ENCODE measurements at places on chromosomes 12 and 14.

- DNase-seq, result no peak
- no peak overlapping the region for H3K27ac ChIP-seq
- peaks cover 58% of the 10 kb centered on the region for H3K27me3 ChIP-seq
- H3K4me3 ChIP-seq, result no peak overlapping the region
Observed at GRCh38 chr14:103282932-103283331, 51.1 kb upstream of the EIF5 start.

GRCh38 chr14:90644882-90645281 lies 171.3 kb downstream of the TTC7B start:
- DNase-seq, result no peak
- H3K36me3 ChIP-seq, result peaks cover 3% of the 10 kb centered on the region
- H3K4me3 ChIP-seq, result no peak overlapping the region
- H3K27me3 ChIP-seq, result peaks cover 13% of the 10 kb centered on the region
- no peak overlapping the region for H3K27ac ChIP-seq

DNA sequence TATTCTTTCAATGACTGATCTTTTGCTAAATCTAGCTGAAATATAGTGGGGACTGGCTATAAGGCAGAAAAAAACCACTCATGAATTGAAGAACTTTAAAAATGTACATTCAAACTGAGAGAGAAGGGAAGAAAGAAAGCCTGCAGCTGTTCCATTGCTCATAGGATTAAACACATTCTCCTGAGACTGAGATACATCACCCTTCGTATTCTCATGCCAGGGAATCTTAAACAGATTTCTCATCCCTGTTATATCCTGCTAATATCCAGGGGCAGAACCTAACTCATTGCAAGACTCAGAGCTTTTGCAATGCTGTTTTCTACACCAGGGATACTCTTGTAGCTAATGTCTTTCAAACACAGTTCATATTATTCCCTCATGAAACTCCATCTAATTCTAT lies 67.2 kb upstream of the ACSS3 start:
- H3K4me3 ChIP-seq, result no peak overlapping the region
- no peaks in the 10 kb centered on the region for H3K36me3 ChIP-seq
- H3K27ac ChIP-seq, result no peak overlapping the region
- no peaks in the 10 kb centered on the region for H3K27me3 ChIP-seq
- DNase-seq, result no peak

GRCh38 chr12:116916714-116917114 lies 6.0 kb downstream of the FBXW8 start:
- no peaks in the 10 kb centered on the region for H3K27me3 ChIP-seq
- peak overlapping the region; percentile 37 for H3K4me3 ChIP-seq
- DNase-seq, result peak; percentile 50

GRCh38 chr12:97685360-97685759 lies 222.8 kb downstream of the RMST start:
- H3K27ac ChIP-seq, result no peak overlapping the region
- no peak overlapping the region for H3K4me3 ChIP-seq
- DNase-seq, result no peak
- H3K36me3 ChIP-seq, result no peaks in the 10 kb centered on the region

GRCh38 chr12:118827606-118828005 lies 153.7 kb upstream of the SRRM4 start:
- DNase-seq, result no peak
- peaks cover 3% of the 10 kb centered on the region for H3K36me3 ChIP-seq
- no peak overlapping the region for H3K4me3 ChIP-seq
- H3K4me1 ChIP-seq, result no peaks in the 10 kb centered on the region

DNA sequence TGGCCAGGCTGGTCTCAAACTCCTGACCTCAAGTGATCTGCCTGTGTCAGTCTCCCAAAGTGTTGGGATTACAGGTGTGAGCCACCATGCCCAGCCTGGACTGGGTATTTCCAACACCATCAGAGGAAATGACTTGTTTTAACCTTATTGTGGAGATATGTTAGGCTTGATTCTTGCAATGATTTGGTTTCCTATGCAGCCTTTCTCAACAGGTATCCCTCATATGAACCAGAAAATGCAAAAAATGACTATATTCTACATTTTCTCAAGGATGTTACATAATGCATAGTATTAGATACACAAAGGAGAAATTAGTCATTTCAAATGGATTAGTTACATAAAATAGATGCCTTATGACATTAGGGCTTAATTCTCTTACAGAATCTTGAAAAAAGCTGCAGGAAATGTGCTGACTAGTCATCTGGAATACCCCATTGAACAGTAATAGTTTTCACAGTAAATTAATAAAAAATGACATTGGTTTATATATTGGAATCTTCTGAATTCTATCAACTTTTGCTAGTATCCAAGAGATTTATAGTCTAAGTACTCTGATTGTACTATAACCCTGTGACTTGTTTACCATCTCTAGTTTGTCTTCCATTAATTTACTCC lies 132.6 kb downstream of the INSM2 start:
- no peak for DNase-seq
- no peaks in the 10 kb centered on the region for H3K4me1 ChIP-seq
- no peak overlapping the region for H3K4me3 ChIP-seq

DNA sequence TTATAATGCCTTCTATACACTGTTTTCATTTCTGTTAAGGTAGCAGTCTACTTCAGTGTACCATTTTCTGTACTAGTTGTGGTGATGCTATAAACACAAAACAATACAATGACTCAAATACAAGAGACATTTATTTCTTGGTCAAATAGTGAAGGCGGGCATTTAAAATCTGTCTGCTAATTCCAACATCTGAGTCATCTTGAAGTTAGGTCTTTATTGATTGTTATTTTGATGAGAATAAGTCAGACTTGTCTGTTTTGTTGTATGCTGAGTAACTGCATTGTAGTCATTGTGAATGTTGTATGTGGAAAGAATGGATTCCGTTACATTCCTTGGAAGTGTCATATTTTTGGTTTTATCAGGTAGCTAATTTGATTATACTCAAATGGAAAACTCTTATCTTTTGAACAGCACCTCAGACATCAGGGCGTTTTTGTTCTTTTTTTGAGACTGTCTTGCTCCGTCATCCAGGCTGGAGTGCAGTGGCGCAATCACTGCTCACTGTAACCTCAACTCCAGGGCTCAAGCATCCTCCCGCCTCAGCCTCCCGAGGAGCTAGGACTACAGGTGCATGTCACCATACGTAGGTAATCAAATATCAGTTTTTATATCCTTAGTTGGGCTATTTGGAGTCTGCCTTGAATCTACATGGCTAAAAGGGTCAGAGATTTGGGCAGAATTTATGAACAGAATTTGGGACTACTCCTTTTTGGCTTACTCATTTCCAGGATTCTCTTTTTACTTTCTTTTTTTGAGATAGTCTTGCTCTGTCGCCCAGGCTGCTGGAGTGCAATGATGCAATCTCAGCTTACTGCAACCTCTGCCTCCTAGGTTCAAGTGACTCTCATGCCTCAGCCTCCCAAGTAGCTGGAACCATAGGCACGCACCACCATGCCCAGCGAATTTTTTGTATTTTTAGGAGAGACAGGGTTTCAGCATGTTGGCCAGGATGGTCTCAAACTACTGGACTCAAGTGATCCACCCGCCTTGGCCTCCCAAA lies 56.8 kb downstream of the PAPLN start:
- no peaks in the 10 kb centered on the region for H3K27me3 ChIP-seq
- no peak overlapping the region for H3K27ac ChIP-seq
- peaks cover 36% of the 10 kb centered on the region for H3K36me3 ChIP-seq
- H3K4me1 ChIP-seq, result no peaks in the 10 kb centered on the region
- H3K4me3 ChIP-seq, result no peak overlapping the region

DNA sequence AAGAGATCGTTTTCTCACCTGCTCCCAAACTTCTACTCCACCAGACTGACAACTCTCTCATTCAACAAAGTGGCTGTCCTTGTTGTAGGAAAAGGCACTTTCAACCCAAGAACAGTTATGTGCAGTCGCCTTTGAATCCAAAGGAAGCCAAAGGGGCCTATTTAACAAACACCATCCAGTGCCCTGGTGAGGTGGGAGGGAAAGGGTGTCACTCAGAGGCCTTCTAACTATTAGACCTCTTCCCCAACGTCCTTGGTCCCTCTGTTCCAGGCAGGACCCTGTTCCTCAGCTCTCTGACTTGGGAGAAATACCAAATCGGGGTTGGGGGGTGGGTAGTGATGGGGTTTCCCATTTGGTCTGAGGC lies 3.2 kb downstream of the SIX4 start:
- peaks cover 19% of the 10 kb centered on the region for H3K4me1 ChIP-seq
- H3K36me3 ChIP-seq, result no peaks in the 10 kb centered on the region
- peaks cover 78% of the 10 kb centered on the region for H3K27me3 ChIP-seq
- peak overlapping the region; percentile 81 for H3K4me3 ChIP-seq
- no peak for DNase-seq
- H3K27ac ChIP-seq, result no peak overlapping the region

DNA sequence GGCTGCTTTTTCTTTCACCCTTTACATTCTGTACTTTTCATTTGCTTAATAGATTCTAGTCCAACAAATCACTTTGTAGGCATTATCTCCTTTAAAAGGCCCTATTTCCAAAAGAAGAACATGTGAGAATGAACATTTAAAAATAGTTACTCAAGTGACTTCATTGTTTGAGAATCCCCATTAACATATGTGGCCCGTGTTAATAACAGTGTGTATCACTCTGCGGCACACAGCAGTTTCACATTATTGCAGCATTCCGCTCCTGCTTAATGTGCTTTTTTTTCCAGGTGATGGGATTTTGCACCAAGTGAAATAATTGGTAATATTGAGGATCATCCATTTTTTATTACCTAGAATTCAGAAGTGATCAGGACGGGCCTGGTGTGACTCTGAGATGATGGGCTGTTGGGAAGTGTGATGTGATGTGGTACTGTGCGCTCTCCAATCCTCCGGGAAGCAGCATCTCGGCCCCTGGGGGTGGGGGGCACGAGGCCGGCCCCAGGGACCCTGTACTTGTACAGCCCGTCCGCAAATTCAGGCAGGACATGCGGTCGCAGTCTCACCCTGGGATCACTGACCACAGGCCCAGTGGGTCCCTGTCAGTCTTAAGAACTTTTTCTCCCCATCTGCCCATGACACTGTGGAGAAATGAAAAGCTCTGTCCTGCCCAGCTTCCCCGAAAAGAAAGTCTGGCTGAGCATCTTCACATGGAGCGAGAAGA lies 32.9 kb downstream of the SLC15A4 start:
- no peak overlapping the region for H3K4me3 ChIP-seq
- H3K36me3 ChIP-seq, result peaks cover 34% of the 10 kb centered on the region
- no peak for DNase-seq
- H3K27me3 ChIP-seq, result no peaks in the 10 kb centered on the region

GRCh38 chr12:106033161-106033675 lies 105.5 kb downstream of the NUAK1 start:
- DNase-seq, result no peak
- no peaks in the 10 kb centered on the region for H3K36me3 ChIP-seq
- H3K4me3 ChIP-seq, result no peak overlapping the region
- H3K27me3 ChIP-seq, result peaks cover 12% of the 10 kb centered on the region
- H3K4me1 ChIP-seq, result no peaks in the 10 kb centered on the region
- H3K27ac ChIP-seq, result no peak overlapping the region

- peaks cover 66% of the 10 kb centered on the region for H3K4me1 ChIP-seq
- no peak for DNase-seq
- no peaks in the 10 kb centered on the region for H3K27me3 ChIP-seq
- H3K36me3 ChIP-seq, result peaks cover 25% of the 10 kb centered on the region
- H3K27ac ChIP-seq, result peak overlapping the region; percentile 100
Observed at GRCh38 chr12:91874086-91874865, 271.4 kb downstream of the BTG1 start.

DNA sequence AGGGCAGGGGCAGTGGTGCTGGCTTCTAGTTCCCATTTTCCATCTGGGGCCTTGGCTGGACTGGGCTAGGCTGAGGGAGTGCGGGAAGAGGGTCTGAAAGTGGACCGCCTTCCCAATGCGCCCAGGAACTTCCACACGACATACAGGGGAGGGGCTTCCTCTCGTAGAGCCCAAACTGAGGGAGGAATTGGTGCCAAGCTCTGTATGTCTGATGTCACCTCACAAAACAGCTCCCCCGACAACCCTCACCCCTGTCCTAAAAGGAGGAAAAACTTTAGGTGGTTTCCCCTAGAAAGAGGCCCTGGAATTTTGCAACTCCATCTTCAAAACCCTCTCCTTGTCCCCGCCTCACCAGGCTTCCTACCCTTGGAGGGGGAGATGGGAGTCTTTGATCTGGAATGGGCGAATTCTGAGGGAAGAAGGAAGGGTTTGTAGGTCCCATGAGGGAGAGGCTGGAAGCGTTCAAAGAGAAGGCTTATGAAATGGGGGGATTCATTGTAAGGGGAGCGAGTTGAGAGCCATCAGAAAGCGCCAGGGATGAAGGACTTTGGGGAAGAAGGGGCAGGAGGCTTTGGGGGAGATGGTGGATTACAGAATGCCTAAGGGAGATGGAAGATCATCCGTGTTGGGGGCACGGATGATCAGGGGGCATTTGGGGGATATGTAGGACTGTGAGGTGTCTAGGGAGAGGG lies 844 bp downstream of the GLTP start:
- peak; percentile 13 for DNase-seq
- H3K27ac ChIP-seq, result peak overlapping the region; percentile 99
- no peaks in the 10 kb centered on the region for H3K27me3 ChIP-seq
- peaks cover 12% of the 10 kb centered on the region for H3K36me3 ChIP-seq
- H3K4me1 ChIP-seq, result peaks cover 60% of the 10 kb centered on the region
- peak overlapping the region; percentile 99 for H3K4me3 ChIP-seq

DNA sequence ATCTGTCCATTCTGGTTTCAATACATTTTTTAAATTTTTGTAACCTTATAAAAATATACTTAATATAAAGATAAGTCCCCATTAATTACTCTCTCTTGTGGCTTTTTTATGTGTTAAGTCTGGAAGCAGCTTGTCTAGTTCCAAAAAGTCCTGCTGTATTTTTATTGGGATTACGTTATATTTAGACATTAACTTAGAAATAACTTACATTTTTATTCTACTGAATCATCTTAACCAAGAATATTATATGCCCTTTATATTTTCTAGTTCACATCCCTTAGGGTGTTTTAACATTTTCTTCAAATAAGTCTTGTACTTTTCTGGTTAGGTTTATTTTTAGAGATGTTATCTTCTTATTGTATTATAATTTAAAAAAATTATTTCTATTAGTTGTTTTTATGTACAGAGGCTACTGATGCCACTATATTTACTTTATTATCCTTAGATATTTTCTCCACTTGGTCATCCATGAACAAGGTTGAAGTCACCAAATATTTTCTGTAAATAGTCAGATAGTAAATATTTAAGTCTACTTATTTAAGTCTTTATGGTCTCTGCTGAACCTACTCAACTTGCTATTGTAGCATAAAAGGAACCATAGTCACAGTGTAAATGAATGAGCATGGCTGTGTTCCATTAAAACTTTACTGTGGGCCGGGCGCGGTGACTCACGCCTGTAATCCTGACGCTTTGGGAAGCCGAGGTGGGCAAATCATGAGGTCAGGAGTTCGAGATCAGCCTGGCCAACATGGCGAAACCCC lies 132.4 kb upstream of the NEDD1 start:
- H3K4me3 ChIP-seq, result no peak overlapping the region
- H3K27me3 ChIP-seq, result no peaks in the 10 kb centered on the region
- no peak for DNase-seq
- H3K27ac ChIP-seq, result no peak overlapping the region

Measured in effector memory CD8-positive, alpha-beta T cell (primary cell).